ENCODE measurements at places on chromosomes 6 and 20.

DNA sequence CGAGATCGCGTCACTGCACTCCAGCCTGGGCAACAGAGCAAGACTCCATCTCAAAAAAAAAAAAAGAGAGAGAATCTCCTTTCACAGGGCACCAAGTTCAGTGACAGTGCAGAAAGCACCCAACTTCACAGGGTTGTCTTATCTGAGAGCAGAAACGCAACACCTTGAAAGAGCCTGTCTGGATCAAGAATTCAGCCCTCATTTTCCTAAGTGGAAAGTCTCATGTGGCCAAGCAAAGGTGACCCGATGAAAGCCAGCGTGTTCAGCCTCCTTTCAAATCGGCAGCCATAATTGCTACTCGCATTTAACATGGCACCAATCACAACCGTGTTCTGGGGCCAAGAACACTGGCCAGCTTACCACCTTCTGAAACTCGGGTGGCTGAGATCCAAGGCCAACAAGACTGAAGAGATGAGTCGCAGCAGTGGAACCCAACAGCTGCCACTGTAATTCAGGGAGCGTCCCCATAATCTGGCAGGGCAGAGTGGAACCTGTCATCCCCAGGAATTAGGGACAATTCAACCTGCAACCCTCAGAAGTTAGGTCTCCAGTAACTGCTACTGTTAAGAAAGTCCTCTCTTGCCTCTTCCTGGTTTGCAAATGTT is 536.7 kb upstream of the JARID2 start:
- no peak for DNase-seq

- DNase-seq: no peak
These were observed 123.7 kb upstream of the FOXQ1 start for GRCh38 chr6:1188199-1188598.

DNA sequence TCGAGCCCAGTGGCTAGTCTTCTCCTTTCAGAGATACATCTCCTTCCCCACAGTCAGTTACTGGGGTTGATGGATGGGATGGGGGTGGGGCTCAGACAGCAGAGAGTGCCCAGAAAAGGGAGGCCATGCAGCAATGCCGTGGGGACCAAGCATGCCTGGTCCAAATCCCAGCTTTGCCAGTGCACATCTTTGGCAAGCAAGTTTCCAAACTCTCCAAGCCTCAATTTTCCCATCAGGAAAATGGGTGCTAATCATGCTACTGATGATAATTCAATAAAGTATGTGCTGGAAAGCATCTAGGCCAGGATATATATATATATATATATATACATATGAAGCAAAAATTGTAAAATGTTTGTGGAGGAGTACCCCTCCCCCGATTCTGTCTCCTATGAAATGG is 78.9 kb downstream of the CD40 start:
- no peak for DNase-seq

- no peak for DNase-seq
These were observed 28.9 kb downstream of the PSMB9 start for GRCh38 chr6:32882879-32883250.

- no peak for DNase-seq
These were observed 55.0 kb downstream of the PDE7B start for GRCh38 chr6:135906542-135906941.

DNA sequence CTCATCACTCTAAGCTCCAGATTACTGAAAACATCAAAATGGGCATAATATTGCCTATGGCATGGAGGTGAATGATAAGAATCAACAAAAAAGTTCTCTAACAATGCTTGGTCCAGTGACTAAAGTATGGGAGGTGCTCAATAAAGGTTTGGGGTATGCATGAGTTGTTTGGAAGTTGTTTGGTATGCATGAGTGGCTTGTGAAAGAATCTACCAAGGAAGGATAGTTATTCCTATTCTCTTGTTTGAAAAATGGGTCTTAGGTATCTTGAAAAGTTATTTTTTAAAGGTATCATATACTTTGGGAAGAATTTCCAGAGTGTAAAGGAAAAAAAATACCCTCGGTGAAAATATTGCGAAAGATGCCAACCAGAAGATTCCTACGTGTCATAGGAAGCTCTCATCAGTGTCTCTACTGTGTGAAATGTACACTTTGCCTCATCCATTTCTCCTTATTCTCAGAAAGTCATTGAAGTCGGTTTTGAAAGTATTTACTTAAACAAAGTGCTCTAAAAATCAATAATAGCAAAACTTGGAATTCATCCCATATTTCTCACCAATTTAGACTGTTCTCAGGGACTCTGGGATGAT is 449.8 kb downstream of the ADGRB3 start:
- no peak for DNase-seq

GRCh38 chr6:20251525-20251924 is 39.3 kb upstream of the MBOAT1 start:
- no peak for DNase-seq

DNA sequence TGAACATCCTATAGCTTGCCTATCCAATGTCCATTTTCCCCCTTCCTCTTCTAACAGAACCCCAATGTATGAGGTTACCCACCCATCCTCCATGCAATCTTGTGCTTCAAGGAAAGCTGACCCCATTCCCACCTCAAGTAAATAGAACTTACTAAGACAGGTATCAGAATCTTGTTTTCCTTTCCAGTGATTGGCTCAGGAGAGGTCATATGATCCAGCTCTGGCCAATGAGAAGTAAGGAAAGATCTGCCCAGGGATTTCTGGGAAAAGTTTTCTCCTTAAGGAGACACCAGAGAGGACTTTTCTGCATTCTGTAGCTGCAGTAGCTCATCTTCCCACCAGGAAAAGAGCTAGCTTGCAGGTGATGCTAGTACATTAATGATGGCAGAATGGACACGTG is 341.8 kb upstream of the ZFP64 start:
- no peak for DNase-seq

DNA sequence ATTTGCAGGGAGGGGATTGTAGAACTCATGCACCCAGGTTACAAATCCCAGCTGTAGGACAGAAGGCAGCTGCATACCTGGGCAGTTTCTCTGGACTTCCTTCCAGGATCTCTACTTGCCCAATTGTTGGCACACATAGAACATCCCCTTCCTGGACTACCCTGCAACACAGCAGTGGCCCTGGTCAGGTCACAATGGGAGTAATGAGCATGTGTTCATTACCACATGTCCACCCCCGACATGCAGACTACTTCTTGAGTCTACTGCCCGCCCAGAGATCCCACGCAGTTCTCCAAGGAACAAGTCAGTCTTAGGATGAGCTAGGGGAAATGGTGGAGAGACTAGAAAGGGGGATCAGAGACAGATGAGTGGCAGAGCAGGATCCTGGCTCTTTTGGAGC is 5.1 kb downstream of the PEX6 start:
- no peak for DNase-seq

- no peak for DNase-seq
These were observed 742 bp upstream of the CEP85L start for GRCh38 chr6:118652051-118652615.

GRCh38 chr6:111624401-111625098 is 18.9 kb upstream of the TRAF3IP2 start:
- DNase-seq: peak; percentile 49

DNA sequence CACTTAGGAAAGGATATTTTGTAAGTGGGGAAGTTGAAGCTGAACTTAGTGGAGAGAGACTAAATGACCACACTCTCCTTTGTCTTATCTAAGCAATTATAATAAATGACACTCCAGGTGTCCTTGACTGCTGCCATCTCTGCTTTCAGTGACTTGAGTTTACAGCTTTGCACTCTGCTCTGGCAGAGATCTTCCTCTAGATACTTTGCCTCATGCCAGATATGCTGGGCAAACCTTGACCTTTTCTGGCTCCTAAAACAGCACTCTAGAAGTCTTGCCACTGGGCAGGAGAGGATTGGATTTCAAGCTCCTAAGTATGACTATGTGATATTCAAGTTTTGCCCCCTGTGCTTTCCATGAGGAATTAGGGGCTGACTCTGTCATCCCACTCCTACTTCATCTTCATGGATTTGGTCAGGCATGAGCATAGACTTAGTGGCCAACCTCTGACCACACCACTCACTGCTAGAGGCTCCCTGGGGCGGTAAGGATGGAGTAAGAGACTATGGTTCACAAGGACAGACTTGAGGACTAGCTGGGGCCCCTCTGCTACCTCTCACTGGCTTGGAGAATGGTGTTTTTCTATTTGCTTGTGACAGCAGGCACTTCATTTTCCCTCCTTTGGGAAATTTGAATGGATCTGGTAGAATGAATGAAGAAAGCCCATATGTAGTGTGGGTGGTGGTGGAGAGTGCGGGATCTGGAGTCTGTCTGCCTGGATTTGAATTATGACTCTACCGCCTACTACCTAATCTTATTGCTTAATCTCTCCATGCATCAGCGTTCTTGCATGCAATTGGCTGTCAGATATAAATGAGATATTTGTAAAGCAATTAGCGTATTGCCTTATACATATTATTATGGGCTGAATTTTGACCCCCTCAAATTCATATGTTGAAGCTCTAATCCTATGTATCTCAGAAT is 191.4 kb downstream of the REV3L start:
- DNase-seq: no peak

- no peak for DNase-seq
These were observed 9.1 kb upstream of the RCAN2 start for GRCh38 chr6:46500382-46500781.

GRCh38 chr6:154297721-154298120 is 58.9 kb downstream of the IPCEF1 start:
- DNase-seq: no peak

GRCh38 chr6:31592396-31592771 is 422 bp downstream of the NCR3 start:
- no peak for DNase-seq

- no peak for DNase-seq
These were observed 968 bp upstream of the CCN5 start for GRCh38 chr20:44714102-44714700.

DNA sequence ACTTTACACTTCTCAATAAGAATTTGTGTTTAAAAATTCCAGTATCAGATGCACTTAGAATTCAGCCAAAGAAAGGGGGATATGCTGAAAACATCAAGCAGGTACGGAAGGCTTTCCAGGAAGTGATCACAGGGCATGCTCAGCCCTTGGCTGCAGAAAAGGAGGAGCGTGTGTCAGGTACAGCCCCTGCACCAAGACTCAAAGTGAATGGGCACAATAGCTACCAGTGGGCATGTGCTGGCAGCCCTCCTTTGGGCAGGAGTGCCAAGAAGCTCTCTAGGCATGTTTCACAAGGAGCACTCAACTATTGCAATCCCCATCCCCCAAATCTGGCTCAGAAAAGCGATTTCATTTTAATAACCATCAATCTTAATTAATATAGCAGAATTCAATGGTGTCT is 298.8 kb downstream of the GMDS start:
- no peak for DNase-seq

DNA sequence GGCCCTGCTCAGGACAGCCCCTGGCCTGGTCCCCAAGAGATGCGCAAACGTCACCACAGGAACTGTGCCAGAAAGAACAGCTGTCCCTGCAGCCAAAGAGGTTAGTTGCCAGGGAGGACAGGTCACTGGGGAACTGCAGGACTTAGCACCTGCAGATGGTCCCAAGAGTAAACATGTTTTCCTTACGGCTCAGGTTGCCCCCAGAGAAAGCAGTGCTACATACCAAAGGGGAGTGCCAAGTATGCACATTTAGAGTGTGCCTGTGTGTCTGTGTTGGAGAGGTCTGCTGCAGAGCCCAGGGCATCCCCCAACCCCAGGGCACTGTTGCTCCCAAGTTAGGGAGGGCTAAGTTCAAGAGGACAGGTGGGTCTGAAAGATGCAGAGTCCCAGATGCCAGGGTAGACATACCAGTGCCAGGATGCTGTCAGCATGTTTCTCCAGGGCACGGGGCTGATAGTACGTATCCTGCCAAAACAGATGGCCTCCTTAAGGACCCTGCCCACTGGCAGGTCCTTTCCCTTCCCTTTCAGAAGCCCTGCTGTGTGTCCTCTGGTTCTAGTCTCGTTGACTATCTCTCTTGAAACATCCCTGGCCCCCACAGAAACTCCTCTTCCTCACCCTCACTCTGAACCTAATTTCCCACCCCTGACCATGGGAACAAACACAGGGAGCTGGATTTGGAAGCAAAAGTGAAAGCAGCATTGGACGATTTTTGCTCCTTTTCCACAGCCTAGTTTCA is 1.3 kb downstream of the ABHD16A start:
- no peak for DNase-seq

DNA sequence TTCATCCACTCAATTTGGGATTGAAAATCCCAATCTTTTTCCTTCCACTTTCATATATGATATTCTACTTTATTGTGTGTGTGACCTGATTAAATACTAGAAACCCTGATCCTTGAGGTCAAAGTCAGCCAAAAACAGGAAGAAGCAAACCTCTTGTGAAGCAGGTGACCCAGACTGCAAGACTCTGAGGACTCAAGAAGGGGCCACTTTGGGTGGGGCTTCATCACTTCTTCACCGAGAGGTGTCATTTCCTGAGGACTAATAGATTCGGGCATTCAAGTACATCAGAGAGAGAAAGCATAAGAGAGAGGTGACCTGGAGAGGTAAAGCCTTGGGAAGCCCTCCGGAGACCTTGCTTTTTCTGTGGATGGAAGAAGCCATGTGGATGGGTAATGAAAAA is 129.0 kb downstream of the CFAP61 start:
- no peak for DNase-seq

DNA sequence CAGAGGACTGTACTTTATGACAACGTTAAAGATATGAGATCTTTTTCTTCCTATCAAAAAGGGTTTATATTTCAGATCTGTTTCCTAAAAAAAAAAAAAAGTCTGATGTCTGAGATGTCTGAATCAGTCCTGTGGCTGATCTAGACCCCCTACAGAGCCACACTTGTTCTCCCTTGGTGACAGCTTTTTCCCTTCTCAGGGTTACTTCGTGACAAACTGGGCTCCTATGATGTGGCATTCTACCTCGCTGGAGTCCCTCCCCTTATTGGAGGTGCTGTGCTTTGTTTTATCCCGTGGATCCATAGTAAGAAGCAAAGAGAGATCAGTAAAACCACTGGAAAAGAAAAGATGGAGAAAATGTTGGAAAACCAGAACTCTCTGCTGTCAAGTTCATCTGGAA is 134.5 kb downstream of the SLC16A10 start:
- DNase-seq: no peak

GRCh38 chr20:16434062-16434664 is 139.1 kb downstream of the KIF16B start:
- peak; percentile 10 for DNase-seq

DNA sequence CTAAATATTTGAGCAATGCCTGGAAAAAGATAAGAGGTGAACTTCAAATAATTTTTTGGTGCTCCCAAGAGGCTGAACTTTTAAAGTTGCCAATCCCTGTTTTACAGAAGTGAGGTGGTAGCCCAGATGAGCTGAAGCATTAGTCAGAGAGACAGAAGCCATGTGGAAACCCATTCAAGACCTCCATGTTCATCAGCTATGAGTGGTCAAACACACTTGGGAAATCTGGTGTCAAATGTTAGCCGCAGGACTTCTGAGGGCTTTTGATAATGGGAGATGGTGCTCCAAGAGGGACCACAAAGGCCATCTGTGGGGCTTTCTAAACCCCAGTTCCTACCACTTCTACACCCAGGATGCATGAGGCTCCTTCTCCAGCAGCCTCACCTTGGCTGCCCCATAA is 77.5 kb upstream of the MRPS10 start:
- no peak for DNase-seq

Measured in AML-193 (cell line).